ENCODE measurements at places on chromosomes 11 and 22.
A peak's percentile ranks its signal among the peaks of the same experiment; 100 is the strongest.

- no peak for DNase-seq
These were observed 304.1 kb upstream of the ANO5 start for GRCh38 chr11:21888814-21889213.

DNA sequence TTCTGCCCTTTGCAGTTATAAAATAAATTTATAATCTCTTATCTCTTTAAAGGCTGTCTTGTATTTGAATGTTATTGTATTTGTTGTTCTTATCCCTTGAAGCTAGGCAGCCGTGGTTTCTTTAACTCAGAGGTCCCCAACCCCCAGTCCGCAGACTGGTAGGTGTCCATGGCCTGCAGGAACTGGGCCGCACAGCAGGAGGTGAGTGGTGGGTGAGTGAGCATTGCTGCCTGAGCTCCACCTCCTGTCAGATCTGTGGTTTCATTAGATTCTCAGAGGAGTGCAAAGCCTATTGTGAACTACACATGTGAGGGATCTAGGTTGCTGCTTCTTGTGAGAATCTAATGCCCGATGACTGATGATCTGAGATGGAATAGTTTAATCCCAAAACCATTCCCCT is 380.0 kb upstream of the CCDC90B start:
- DNase-seq, result no peak

DNA sequence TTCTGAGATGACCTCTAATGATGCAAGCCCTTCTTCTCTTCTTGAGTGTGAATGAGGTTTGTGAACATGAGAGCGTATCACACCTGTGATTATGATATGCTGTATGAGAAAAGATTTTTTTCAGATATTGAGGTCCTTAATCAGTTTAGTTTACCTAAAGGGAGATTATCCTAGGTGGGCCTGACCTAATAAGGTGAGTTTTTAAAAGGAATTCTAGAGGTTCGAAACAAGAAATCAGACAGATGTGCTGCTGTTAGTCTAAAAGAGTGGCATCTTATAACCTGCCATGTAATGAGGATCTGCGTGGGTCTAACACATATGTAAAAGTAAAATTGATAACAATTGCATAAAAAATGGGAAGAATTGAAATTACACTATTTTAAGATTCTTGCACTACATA is 33.8 kb downstream of the MSANTD4 start:
- no peak for DNase-seq

DNA sequence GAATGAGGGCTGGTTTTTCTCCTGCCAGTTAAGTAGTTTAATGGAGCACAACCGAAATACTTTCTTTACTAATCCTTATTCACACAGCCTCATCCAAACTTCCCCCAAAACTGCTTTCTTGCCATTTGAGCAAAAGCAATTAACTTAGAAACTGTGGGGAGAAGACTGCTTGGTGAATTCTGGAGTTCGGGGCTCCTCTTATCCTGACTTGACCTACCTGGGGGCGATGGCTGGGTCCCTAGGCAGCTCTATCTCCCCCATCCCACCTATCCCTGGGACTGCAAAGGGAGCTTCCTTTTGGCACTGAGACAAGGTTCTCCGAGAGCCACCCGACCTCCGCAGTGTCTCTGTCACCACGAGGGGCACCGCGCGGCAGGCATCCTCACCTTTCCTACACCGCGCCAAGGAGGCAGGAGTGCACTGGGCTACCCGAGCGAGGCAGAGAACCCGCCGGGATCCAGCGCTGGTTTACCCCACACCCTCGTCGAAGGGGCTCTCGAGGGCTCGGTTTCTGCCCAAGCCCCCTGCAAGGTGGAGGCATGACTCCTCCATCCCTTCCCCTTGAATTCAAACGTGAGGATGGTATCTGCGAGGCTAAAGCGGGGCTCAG is 759 bp downstream of the DESI1 start:
- peak; percentile 67 for DNase-seq

- no peak for DNase-seq
These were observed 24.6 kb downstream of the FLRT1 start for GRCh38 chr11:64060263-64060860.

GRCh38 chr11:117385906-117386305 is 58.3 kb downstream of the CEP164 start:
- no peak for DNase-seq

DNA sequence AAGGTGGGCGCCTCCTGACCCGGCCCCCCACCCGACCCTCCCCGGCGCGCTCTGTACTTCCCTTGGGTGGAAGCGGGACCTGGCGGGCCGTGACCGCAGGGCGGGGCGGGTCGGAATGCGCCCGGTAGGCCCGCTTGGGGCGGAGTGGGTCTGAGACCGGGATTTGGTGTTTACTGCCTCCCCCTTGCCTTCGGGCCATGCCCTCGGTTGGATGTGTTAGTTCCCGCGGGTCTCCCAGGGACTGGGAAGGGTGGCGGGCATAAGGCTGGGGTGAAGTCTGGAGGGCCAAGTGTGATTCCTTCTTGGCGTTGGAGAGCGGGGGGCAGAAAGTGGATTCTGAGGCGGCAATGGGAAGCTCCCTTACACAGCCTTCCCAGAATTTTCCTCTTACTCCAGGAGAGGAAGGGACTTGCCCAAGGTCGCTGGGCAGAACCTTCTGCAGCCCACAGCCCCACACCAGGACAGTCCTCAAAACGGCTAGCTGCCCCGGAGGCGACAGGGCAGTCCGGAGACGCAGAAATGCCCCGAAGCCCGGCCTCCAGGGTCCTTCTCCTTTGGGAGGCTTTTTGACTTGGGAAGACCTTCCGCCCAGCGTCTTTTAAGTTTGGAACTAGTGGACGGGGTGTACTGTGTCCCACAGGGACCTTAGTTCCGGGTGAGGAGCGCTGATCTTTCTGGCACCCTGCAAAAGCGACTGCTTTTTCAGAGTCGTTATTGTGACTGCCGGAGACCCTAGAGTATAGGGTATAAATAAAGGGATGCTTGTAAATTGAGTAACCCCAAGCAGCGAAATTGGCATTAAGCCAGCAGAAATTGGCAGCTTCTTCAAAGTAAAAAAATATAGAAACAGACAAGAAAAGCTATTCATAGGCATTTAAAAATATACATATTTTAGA is 647 bp downstream of the SWAP70 start:
- no peak for DNase-seq

- DNase-seq, result no peak
These were observed 213.5 kb downstream of the OR4C45 start for GRCh38 chr11:50246183-50246582.

DNA sequence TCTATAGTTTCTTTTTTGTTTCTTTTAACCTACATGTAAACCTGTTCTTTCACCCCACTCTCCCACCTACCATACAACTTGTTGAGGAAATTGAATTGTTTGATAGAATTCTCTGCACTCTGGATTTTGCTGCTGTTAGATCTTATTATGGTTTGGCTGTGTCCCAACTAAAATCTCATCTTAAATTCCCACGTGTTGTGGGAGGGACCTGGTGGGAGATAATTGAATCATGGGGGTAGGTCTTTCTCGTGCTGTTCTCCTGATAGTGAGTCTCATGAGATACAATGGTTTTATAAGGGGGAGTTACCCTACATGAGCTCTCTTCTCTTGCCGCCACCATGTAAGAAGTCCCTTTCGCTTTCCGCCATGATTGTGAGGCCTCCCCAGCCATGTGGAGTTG is 15.0 kb upstream of the PITPNB start:
- no peak for DNase-seq

DNA sequence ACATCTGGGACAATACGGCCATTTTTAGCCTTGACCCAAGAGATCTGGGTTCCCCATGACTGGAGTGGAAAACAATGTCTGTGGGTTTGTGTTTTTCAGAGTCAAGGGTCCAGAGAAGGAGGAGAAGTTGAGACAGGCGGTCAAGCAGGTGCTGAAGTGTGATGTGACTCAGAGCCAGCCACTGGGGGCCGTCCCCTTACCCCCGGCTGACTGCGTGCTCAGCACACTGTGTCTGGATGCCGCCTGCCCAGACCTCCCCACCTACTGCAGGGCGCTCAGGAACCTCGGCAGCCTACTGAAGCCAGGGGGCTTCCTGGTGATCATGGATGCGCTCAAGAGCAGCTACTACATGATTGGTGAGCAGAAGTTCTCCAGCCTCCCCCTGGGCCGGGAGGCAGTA is 15.7 kb downstream of the NNMT start:
- no peak for DNase-seq

GRCh38 chr11:34640050-34640923 is 19.4 kb downstream of the EHF start:
- no peak for DNase-seq

DNA sequence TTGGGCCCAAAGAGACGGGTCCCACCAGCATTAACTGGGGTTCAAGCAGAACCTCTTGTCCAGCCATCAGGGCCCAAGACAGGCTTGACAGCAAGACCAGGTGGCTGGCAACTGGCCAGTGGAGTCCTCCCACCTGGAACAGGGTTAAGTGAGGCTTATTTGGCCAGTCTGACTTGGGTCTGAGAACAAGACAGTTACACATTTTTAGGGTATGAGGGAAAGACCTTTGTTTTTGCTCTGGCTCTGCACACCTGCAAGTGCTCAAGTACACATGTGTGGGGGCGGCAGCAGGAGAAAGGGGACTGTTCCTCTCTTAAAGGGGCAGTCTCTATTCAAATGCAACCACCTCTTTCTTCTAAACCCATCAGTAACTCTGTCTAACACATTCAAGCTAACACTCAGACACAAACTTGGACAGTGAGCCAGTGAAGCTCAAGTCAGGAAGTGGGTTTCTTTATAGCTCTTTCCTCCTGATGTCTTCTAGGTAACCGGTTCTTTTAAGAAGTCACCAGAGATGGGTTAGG is 116.2 kb downstream of the ETS1 start:
- peak; percentile 74 for DNase-seq

GRCh38 chr11:47948137-47948536 is 32.2 kb upstream of the PTPRJ start:
- no peak for DNase-seq

GRCh38 chr11:61747967-61748285 is 4.5 kb upstream of the MYRF start:
- DNase-seq, result no peak

DNA sequence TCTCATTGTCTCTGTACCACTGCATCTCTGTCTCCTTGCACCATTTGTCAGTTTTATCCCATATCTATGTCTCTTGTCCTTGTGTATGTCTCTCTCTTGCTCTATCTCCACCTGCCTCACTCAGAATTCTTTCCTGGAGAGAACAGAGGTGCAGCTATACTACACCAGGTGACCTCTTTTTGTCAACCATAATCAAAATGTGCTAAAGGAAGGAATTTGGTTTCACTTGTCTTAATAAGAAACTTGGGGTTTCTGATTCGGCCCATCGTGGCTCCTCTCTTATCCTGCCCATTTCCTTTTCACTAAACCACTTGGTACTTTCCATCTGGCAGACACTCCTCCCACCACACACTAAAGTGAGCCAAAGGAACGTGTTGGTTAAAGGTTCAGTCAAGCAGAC is 2.0 kb upstream of the C11orf42 start:
- DNase-seq, result peak; percentile 25

DNA sequence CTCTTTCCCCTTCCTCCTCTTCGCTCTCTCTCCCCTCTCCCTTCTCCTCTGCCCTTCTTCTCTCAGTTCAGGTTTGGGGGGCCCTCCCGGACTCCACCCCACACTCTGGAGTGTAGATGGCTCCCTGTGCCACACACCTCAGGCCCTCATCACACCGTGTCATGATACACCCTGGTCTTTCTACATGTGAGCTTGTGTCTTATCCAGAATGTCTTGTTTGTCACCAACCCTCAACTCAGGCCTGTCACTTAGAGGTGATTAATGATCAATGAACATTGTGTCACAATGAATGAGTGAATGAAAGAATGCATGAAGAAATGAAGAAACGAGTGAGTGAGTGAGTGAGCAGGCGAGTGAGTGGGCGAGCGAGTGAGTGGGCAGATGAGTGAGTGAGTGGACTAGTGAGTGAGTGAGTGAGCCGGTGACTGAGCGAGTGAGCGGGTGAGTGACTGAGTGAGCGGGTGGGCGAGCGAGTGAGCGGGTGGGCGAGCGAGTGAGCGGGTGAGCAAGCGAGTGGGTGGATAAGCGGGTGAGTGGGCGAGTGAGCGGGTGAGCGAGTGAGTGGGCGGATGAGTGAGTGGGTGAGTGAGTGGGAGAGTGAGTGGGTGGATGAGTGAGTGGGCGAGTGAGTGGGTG is 33.8 kb downstream of the CAPN1 start:
- no peak for DNase-seq

- DNase-seq, result no peak
These were observed 22.0 kb downstream of the TRAF6 start for GRCh38 chr11:36488096-36488495.

DNA sequence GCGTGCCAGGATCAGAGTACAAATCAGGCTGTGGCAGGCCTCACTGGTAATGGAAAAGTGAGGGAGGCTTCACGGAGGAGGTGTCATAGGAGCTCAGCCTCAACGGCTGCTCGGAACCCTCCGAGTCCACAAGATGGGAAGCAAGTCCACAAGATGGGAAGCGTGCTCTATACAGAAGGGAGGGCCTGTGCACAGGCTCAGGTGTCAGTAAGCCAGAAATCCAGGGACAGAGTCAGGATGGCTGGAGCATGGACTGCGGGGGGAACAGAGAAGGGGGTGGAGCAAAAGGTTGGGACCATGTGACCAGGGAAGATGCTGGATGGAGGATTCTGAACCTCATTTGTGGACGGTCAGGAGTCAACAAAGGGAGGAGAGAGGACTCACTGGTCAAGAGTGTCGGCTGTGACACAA is 3.4 kb upstream of the DPP3 start:
- DNase-seq, result no peak

GRCh38 chr11:96113193-96113681 is 189.3 kb upstream of the MTMR2 start:
- no peak for DNase-seq

DNA sequence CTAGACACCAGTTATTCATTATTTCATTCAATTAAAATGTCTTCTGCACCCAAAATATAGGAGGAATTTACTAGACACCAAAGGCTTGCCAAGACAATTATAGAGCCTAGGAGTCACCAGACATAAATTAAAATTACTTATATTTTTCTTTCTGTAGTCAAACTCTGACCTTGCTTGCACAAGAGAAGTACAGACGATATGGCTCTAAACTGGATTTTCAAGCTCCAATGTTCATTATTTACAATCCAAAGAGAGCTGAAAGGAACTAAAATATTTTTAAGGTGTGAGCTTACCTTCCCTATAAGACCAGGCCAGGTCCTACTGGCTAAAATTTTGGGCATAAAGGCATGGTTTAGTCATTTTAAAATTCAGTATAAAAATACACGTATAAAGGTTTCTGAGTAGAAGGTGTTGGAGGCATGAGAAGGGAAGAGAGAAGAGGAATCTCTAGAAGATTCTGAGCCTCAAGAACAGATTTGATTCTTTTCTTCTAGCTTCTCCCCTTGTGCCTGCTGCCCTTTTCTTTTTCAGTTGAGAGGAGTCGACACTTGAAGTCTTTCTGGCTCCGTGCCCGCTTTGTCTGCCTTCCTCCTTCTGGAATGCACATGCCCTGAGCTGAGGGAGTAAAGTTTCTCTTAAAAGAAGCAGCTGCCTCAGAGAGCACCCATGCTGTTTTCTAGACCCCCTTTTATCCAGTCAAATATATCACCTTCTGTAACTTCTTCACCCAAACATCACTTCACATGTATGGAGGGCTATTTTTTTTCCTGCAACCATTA is 13.5 kb downstream of the C11orf97 start:
- no peak for DNase-seq

GRCh38 chr11:21421711-21422329 is 752.4 kb downstream of the NELL1 start:
- DNase-seq, result no peak

GRCh38 chr11:118251858-118252652 is at the start of gene MPZL3:
TSS of gene MPZL3 (minus strand) at chr11:118252365. CDS start at chr11:118252294, 71 bp downstream.
- DNase-seq, result peak; percentile 89

GRCh38 chr22:49240016-49240380 is 587.7 kb downstream of the BRD1 start:
- no peak for DNase-seq

All from activated naive CD4-positive, alpha-beta T cell treated with anti-CD3 and anti-CD28 coated beads, Interleukin-2, amount 10 ng/mL, durations not matched to agents 7 days and 5 days (primary cell).